Heart left ventricle (tissue), 16 donors: ENCODE measurements at places on chromosomes 5 and 9. TPM values are rescaled to one million over a fixed set of nuclear protein-coding genes. Genes with fewer than 3 reads are reported as not detected.
A peak's percentile ranks its signal among the peaks of the same experiment; 100 is the strongest.

Gene HMCN2
- 10.4 TPM for total RNA-seq

Gene PCDHGC4
- total RNA-seq = 2.9 TPM

DNA sequence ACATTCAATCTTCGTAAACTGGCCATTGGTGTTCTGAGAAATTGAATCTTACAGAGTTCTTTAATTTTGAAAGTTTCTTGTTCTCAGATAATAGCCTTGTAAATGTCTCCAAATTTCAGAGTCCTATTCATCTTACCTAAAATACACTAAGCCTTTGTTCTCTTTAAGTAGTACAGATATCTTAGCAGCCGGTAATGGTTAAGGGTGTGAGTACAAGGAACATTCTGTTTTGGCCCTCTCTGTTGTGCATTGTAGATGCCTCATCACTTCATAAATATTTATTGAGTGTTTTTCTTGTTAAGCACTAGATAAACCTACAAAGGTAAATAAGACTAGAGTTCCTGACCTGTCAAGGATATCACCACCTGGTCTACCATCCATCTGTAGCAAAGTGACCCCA lies 35.2 kb downstream of the ZCCHC7 start:
- H3K4me1 ChIP-seq = no peaks in the 10 kb centered on the region
- H3K36me3 ChIP-seq = peaks cover 18% of the 10 kb centered on the region
- no peak overlapping the region for H3K27ac ChIP-seq
- DNase-seq = no peak
- no peak overlapping the region for H3K4me3 ChIP-seq

- no peak overlapping the region for H3K4me3 ChIP-seq
- H3K27ac ChIP-seq = peak overlapping the region; percentile 30
- H3K4me1 ChIP-seq = peaks cover 5% of the 10 kb centered on the region
- DNase-seq = no peak
These were observed 135.5 kb upstream of the KLF9 start for GRCh38 chr9:70549926-70550325.

DNA sequence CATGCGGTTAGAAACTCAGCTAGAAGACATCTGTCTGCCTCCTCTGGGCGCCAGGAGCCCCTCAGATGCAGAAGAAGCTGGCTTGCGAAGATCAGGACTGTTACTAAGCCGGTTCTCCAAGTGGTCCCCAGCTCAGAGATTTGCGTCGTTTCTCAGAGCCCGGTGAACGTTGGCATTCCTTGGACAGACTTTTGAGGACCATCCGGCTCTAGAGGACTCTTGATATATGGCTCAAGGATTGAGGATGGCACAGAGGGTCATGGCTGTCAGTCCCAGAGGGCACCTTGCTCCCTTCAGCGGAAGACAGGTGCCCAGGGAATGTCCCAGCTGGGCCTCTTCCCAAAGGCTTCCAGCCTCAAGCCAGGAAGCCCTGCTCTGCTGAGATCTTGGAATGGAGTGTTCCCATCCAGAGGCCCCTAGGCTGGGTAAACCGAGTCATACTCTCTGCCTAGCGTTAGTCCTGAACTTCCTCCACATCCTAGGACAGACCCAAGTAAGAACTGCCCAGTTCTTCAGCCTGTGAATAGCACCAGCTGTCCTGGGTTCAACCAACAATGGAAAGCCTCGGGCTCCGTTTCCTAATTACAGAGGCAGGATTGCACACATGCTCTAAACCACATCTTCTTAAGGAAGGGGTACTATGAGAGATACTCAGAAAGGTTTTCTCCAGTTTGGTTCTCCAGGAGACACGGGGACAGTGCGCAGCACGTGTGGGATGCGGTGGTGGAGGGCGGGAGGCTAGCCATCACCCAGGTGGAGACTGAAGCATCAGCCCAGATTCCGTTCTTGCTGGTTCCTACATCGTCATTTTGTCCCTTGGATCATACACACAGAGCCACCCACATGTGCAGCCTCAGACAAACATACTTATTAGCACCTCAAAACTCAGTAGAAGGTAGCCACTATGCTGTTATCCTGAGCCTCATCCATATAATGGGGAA lies 51.4 kb downstream of the ZNF354C start:
- H3K36me3 ChIP-seq = no peaks in the 10 kb centered on the region
- no peak overlapping the region for H3K4me3 ChIP-seq
- no peaks in the 10 kb centered on the region for H3K4me1 ChIP-seq
- H3K27me3 ChIP-seq = no peaks in the 10 kb centered on the region
- no peak overlapping the region for H3K27ac ChIP-seq

Gene MRPS27
- total RNA-seq = 80.1 TPM

DNA sequence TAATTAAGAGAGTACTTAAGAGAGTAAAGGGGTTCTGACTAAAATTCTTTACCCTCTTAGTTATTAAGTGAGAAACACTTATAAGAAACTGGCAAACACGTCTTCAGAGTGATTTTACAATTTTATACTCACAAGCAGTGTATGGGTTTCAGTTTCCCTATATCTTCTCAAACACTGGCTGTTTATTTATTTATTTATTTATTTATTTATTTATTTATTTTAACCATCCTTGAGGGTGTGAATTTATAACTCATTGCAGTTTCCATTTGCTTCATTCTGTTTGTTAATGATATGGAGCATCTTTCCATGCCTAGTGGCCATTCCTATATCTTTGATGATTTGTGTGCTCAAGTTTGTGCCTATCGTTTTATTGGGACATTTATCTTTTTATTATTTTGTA lies 68.0 kb upstream of the SGCD start:
- H3K4me3 ChIP-seq = no peak overlapping the region
- H3K27me3 ChIP-seq = no peaks in the 10 kb centered on the region
- no peak overlapping the region for H3K27ac ChIP-seq
- no peaks in the 10 kb centered on the region for H3K36me3 ChIP-seq

GRCh38 chr5:57842364-57843058 lies 359.9 kb upstream of the ACTBL2 start:
- H3K36me3 ChIP-seq = no peaks in the 10 kb centered on the region
- H3K4me3 ChIP-seq = no peak overlapping the region
- H3K27me3 ChIP-seq = no peaks in the 10 kb centered on the region
- DNase-seq = no peak

Gene PCAT7
- total RNA-seq = not detected

GRCh38 chr9:24451346-24451745 lies 94.4 kb downstream of the IZUMO3 start:
- no peaks in the 10 kb centered on the region for H3K27me3 ChIP-seq
- H3K36me3 ChIP-seq = no peaks in the 10 kb centered on the region
- H3K4me1 ChIP-seq = no peaks in the 10 kb centered on the region

- no peak for DNase-seq
- H3K4me3 ChIP-seq = no peak overlapping the region
- H3K27ac ChIP-seq = no peak overlapping the region
- no peaks in the 10 kb centered on the region for H3K36me3 ChIP-seq
These were observed 31.6 kb downstream of the TAF11L14 start for GRCh38 chr5:17665836-17666235.

GRCh38 chr5:33457126-33457525 lies 16.4 kb downstream of the TARS1 start:
- H3K36me3 ChIP-seq = peaks cover 100% of the 10 kb centered on the region
- no peak for DNase-seq
- H3K27ac ChIP-seq = no peak overlapping the region

DNA sequence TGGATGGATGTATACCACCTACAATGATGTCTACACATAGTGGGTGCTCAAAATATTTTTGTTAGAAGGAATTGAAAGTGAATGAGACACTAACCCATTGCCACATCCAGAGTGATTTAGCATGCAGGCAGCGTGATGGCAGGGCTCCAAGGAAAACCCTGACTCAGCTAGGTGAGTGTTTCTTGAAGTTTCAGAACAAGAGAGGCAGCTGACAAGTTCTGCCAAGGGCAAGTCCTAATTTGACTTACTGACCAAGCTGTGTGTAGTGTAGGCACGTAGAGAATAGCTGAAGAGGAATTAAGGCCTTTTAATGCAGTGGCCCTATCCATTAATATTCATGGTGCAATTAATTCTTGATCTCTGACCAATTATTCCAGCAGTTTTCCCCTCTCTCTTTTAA lies 107.8 kb upstream of the ATP10B start:
- H3K27ac ChIP-seq = no peak overlapping the region
- no peak for DNase-seq
- no peaks in the 10 kb centered on the region for H3K27me3 ChIP-seq

GRCh38 chr5:137778772-137779564 lies 24.8 kb upstream of the HNRNPA0 start:
- no peak overlapping the region for H3K4me3 ChIP-seq
- no peak overlapping the region for H3K27ac ChIP-seq
- no peaks in the 10 kb centered on the region for H3K27me3 ChIP-seq
- no peaks in the 10 kb centered on the region for H3K36me3 ChIP-seq
- DNase-seq = no peak

Gene SLC46A2
- not detected for total RNA-seq

Gene HOMER1
- 37.5 TPM for total RNA-seq

Gene FREM1
- total RNA-seq = 2.5 TPM

GRCh38 chr5:10932426-10932825 lies 171.4 kb upstream of the DAP start:
- no peak overlapping the region for H3K27ac ChIP-seq
- no peaks in the 10 kb centered on the region for H3K27me3 ChIP-seq
- no peaks in the 10 kb centered on the region for H3K4me1 ChIP-seq
- DNase-seq = no peak

DNA sequence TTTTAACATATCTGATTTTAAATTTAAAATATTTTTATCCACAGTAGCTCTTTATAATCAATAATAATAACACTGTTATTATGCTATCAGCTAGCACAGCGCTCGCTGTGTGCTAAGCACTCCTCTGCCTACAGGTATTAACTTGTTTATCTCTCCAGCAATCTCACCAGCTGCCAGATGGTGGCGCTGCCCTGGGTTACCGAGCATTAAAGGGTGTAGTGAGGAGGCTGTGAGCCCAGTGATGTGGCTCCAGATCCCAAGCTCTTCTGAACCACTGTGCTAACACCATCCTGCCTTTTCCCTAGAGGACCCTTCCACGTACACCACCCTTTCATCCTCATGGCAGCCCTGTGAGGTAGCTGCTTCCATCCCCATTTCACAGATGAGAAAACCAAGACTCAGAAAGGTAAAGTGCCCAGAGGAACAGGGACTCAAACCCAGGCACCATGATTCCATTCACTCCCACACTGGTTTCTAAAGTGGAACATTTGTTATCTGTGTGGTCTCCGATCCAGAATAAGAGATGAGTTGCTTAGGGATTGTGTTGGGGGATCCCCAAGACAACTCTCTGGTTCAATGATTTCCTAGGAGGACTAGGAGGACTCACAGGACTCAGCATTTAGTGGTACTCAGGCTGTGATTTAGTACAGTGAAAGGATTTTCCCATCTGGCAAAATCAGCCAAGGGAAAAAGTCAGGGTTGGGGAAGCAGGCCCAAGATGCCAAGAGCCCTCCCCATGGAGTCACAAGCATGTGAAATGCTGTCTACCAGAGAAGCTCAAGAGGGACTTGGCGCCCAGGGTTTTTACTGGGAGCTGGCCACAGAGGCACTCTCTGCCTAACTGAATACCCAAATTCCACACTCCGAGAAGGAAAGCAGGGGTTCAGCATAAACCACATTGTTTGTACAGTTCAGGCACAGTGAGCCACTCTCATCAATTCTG lies 7.0 kb downstream of the IGFBPL1 start:
- peaks cover 4% of the 10 kb centered on the region for H3K27me3 ChIP-seq
- no peak for DNase-seq
- H3K4me1 ChIP-seq = no peaks in the 10 kb centered on the region
- H3K27ac ChIP-seq = no peak overlapping the region
- no peak overlapping the region for H3K4me3 ChIP-seq
